Caco-2 (cell line): ENCODE measurements at places on chromosomes 7 and 10. TPM values are rescaled to one million over a fixed set of nuclear protein-coding genes. Genes with fewer than 3 reads are reported as not detected.

DNA sequence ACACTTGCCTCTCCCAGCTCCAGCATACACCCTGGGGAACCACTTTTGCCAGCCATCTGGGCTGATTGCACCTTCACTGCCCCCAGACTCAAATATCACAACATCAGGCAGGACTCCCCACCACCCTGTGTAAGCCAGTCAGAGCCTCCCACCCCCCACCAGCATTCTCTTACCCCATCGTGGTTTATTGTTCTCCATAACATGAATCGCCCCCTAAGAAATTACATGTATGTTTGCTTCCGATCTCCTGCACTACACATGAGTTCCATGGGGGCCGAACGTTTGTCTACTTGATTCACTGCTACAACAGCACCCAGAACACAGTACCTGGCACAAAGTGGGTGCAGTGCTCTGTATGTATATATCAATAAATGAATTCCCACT, 39.4 kb downstream of the CREB3L2 start:
- no peak for DNase-seq

The OPALIN gene
- not detected in 2 replicates for total RNA-seq

The PPP1R17 gene
- not detected in 2 replicates for total RNA-seq

The MRLN gene
- 0.88 and 0.98 TPM in 2 replicates for total RNA-seq
